Activated T-helper 9 cell treated with anti-CD3 and anti-CD28 coated beads, Interleukin-2, amount 50 U/mL, for 16 hours (primary cell): ENCODE measurements at places on chromosomes 2 and 18.

- DNase-seq, result no peak
Observed at GRCh38 chr2:173521450-173522192, 166.9 kb downstream of the CDCA7 start.

- DNase-seq, result no peak
Observed at GRCh38 chr18:6570581-6571238, 156.0 kb upstream of the L3MBTL4 start.

- no peak for DNase-seq
Observed at GRCh38 chr2:46731280-46731679, 184.3 kb downstream of the MCFD2 start.

DNA sequence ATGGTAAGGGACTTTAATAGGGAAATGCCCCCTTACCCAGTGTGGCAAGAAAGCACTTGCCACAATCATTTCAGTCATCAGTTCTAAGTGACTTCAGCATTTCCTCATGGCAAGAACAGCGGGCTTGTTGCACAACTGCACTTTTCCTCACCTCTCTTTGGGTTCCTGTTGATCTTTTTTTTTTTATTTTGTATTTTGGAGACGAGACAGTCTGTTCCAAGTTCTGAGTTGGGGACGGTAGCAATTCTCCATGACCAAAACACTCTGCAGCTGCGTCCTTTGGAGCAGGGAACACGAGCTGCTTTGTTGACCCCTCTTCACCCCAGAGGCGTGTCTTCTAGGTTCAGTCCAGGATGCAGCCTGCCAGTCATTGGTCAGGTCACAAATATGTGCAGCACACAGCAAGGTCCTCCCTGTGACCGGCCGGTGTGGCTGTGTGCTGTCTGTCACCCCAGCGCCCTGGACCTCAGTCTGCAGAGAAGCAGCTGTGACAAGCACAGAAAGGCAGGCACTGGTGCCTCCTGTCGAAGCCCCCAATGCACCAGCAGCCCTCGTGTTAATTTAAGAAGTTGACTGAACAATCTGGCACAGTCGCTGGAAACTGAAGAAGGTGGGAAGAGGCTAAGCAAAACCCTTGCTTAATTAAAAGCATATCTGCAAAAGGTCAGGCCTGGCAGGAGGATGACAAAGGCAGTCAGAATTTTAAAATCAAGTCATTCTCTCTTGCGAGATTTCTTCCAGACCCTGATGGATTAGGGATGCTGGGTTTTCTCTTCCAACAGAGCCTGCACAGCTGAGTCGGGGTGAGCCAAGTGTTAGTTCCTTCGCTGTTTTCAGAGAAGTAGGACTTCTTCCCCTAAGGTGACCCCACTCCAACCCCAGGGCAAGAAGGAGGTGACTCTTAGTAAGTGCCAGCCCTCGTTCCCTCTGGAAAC is 96.7 kb upstream of the COPS8 start:
- no peak for DNase-seq

GRCh38 chr2:219252570-219252899 is 508 bp upstream of the TUBA4B start:
- DNase-seq, result peak; percentile 24

GRCh38 chr2:5982903-5983265 is 290.7 kb downstream of the SOX11 start:
- no peak for DNase-seq

GRCh38 chr18:33812186-33812585 is 234.2 kb downstream of the ASXL3 start:
- DNase-seq, result no peak

- no peak for DNase-seq
Observed at GRCh38 chr2:95346738-95347671, 49.9 kb downstream of the KCNIP3 start.

DNA sequence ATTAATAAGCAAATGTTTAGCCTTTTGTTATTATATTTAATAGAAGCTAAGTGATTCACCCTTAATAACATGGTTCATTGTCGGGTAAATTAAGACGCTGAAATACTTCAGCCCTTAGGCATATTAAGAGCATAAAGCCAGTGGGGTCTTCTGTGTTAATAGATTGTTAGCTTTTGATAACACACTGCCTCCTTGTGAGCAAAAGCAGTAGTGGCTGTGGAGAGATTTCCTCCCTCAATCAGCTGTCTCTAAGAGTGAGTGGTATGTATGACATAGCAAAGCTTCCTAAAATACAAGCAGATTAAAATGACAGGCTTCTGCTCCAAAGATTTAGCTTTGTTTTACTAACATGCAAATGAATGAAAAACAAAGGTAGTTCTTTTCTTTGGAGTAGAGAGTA is 143.7 kb upstream of the SYT4 start:
- no peak for DNase-seq

DNA sequence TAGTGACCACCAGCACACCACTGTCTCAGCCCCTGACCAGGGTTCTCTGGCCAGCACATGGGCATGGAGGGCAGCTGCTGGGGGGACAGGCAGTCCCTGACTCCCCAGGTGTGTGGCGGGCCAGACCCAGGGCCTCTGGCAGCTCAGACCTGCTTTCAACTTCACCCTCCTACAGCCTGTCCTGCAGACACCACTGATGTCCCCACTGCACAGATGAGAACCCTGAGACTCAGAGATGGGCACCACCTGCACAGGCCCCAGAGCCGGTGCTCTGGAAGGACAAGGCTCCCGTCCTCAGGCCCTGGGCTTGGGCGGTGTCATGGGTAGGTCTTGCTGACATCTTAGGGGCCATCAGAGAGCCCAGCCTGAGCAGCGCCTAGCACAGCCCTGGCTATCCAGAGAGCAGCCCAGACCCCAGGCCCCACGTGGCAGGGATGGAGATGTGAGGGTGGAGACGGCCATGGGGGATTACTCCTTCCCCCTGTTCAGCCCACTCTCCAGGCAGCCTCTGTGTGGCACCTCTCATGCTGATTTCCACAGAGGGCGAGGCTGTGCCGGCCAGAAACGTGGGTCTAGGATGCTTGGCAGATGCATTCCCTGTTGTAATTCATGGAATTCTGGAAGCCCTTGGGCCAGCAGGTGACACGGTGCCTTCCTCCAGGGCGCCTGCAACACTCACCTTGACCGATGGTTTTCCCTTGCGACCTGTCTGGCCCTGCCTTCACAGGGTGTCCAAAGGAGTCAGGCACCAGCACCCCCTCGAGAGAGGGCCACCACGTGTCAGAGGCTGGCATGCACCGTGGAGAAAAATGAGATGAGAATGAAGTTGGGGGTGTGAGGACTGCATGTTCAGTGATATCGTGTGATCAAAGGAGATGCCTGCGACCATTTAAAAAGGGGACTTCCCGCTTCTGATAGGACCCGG is 61.2 kb upstream of the GLI2 start:
- DNase-seq, result no peak

DNA sequence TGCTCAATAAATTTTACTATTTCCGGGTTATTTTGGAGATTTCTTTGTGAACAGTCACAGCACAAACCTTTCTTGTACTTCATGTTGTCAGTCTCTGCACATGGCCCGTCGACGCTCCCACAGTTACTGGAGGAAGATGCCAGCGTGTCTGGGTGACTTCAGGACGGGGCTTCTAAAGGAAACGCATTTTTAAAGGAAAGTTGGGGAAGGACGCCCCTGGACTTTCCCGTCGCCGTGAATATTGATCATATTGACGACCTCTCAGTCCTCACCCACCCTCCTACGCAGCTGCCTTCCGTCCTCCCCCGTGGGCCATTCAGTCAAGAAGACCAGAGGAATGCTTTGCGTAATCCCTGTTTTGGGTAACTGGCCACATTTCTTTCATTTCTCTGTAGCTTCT is 71.1 kb upstream of the SNTG2 start:
- no peak for DNase-seq

- DNase-seq, result no peak
Observed at GRCh38 chr2:208265371-208265800, 669 bp upstream of the PIKFYVE start.

GRCh38 chr2:73212448-73213176 is 1.4 kb upstream of the SMYD5 start:
- peak; percentile 55 for DNase-seq

DNA sequence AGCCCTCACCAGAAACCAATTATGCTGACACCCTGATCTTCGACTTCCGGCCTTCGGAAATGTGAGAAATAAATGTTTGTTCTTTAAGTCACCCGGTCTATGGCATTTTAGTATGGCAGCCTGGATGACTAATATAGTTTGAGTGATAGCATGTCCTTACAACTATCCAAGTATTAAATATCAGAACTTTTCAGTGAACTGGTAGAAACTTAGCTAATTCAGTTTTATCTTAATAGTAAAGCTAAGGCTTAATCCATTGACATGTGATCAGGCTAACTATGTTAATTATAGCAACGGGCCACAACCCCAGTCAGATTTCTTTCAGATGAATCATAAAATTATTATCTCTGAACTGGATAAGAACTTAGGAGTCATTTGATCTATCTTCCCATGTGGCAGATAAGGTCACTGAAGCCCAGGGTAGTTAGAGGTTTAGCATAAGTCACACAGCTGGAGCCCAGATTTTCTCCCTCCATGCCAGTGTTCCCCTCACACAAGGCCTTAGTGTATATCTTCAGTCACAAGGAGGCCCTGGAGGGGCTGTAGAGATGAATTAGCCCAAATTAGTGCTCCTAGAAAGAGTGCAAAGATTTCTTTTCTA is 40.7 kb upstream of the UPP2 start:
- no peak for DNase-seq
